ENCODE measurements at places on chromosomes 2 and 18.
A peak's percentile ranks its signal among the peaks of the same experiment; 100 is the strongest.

GRCh38 chr2:241796209-241796608 is 12.8 kb upstream of the NEU4 start:
- no peak for DNase-seq

- no peak for DNase-seq
Observed at GRCh38 chr2:40325116-40325515, 126.8 kb downstream of the SLC8A1 start.

DNA sequence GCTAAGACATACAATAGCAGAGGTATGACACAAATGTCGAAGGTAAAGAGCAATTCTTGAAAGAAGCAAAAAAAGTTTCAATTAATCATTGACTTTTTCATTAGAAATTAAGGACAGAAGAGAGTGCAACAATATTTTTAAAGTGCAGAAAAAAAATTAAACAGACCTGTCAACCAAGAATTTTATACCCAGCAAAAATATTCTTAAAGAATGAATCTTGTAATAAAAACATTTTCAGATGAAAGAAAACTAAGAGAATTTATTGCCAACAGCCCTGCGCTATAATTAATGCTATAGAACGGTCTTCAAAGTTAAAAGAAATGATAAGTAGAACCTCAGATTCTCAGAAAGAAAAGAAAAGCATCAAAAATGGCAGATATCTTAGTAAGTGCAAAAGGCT is 79.0 kb downstream of the OLA1 start:
- no peak for DNase-seq

DNA sequence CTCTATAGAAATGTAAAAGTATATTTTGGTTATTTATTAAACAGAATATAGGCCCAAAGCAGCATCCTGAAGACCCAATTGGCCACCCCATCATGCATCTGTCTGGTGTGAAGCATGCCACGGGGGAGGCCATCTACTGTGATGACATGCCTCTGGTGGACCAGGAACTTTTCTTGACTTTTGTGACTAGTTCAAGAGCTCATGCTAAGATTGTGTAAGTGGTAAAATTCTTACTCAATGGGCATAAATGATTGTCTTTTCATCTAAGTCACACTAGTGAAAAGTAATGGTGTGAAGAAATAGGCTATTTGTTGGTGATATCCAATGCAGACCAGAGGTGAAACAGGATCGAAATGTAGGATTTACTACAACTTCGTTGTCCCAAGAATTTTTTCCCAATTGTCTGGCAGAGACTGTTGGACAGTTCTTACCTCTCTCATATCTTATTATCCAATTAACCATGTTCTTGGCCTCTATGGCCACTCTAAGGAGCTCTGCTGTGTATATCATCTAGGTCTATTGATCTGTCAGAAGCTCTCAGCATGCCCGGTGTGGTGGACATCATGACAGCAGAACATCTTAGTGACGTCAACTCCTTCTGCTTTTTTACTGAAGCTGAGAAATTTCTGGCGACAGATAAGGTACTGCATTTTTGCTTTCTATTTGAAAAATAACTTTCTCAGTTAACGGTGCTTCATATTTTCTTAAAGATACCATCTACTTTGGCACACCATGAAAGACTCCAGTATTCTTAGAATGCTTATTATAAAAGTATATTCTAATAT is 35.0 kb downstream of the AOX1 start:
- no peak for DNase-seq

DNA sequence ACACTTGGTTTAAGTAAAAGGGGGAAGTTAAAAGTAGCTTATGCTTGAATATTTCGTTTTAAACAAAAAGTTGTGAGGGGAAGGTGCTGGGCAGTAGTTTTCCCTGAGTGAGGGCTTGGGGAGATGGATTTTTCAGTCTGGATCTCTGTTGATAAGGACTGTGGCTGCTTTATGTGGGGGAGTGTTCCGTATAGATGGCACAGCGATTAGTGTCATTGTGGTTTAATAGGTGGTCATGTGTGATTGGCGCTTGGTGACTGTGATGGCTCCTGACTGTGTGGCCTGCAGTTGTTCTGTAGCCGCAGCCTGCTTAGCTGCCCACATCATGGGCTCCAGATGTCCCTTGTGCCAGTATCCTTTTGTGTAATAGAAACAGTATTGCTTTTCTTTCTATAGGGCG is 156.2 kb downstream of the WDSUB1 start:
- no peak for DNase-seq

- no peak for DNase-seq
Observed at GRCh38 chr2:98388081-98388480, 41.8 kb downstream of the CNGA3 start.

GRCh38 chr2:238854246-238854645 is 6.4 kb downstream of the TWIST2 start:
- DNase-seq: no peak

GRCh38 chr2:117714745-117715417 is 99.6 kb upstream of the DDX18 start:
- DNase-seq: peak; percentile 3

GRCh38 chr2:217803653-217803960 is 199.2 kb downstream of the TNS1 start:
- no peak for DNase-seq

- no peak for DNase-seq
Observed at GRCh38 chr2:73373344-73373743, 12.3 kb upstream of the ALMS1 start.

GRCh38 chr2:64025741-64026140 is 6.5 kb upstream of the VPS54 start:
- DNase-seq: no peak

DNA sequence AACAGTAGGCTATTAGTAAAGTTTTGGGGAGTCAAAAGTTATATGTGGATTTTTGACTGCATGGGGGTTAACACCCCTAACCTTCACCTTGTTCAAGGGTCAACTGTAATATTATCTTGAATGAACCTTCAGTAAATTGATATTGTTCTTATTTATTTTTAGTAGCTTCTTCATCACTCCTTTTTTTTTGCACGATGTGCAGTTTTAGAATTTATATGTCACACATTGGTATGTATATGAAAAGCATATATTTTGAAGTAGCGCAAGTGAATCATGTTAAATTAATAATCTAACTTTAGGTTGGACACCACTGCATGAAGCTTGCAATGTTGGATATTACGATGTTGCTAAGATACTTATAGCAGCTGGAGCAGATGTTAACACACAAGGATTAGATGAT is 79.9 kb downstream of the ANKRD12 start:
- DNase-seq: no peak

Measured in NCI-H1417 (cell line).